HFF-Myc (cell line): ENCODE measurements at places on chromosomes 7 and 10.

DNA sequence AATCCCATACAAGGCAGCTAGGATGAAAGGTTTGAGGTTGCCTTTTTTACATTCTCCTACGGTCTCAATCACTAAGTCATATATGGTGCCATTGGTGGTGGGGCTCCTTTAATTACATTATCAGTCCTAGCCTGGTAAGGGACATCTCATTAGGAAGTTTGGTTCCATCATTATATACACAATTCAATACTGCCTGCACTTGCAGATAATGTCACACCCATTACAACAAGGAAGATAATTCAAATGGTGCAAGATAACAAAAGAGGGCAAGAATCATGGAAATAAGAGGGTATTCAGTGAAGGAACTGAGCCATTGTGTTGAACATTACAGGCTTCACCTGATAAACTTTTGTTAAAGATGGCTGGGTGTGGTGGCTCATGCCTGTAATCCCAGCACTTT is 1.7 kb upstream of the TMEM248 start:
- no peak for DNase-seq

DNA sequence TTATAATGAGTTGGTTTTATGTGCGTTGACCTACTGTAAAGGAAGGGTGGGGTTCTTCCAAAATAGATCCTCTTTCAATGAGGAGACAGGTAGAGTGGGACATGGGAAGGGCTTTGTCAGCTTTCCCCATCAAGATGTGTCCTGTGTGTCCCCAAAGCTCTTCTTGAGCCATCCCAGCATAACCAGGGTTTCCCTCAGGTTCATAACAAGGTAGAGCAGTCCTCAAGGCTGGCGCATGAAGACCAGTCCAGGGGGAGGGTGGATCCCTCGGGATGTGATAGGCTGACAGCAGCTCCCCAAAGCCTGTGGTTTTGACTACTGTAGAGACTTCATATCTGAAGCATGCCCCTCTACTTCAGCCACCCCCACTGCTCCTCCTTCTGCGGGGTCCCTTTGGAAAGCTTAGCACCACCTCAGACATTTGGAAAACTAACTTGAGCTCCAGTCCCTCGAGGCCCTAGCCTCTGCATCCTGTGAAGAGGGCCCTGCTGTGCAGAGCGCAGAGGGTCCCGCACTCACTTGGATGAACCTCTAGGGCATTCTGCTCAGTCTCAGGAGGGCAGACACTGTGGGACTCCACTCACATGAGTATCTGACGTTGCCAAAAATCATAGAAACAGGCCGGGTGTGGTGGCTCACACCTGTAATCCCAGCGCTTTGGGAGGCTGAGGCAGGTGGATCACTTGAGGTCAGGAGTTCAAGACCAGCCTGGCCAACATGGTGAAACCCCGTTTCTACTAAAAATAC is 1.1 kb upstream of the GIMAP8 start:
- no peak for DNase-seq

GRCh38 chr7:144019457-144019856 is 19.3 kb downstream of the OR6B1 start:
- no peak for DNase-seq

DNA sequence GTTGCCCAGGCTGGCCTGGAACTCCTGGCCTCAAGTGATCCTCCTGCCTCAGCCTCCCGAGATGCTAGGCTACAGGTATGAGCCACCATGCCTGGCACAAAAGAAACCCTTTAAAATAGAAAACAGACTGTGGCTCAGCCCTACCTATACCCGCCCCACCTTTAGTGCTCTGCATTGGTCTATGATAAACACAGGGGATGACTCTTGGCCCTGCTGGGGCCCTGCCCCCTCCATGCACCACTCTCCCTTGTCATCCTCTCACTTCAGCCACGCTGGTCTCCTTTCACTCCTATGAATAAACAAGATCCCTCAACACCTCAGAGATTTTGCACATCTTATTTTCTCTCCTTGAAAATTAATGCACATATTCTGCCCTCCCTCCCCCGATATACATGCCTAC is 251.4 kb upstream of the KLF14 start:
- no peak for DNase-seq

DNA sequence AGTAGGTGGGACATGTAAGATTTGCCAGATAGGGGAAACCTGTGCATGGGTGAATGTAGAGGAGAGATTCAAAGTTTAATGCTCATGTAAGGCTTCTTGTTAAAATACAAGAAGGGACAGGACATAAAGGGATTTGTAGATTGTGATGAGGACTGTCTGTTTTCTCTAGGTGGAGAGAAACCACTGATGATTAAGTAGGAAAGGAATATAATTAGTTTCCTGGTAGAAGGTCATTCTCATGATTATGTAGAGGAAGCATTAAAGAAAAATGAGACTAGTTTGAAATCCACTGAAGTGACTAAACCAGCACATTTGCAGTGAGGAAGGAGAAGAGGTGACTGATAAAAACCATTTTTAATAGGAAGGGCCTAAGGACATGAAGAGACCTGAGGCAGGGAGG is 19.6 kb upstream of the MACC1 start:
- no peak for DNase-seq

DNA sequence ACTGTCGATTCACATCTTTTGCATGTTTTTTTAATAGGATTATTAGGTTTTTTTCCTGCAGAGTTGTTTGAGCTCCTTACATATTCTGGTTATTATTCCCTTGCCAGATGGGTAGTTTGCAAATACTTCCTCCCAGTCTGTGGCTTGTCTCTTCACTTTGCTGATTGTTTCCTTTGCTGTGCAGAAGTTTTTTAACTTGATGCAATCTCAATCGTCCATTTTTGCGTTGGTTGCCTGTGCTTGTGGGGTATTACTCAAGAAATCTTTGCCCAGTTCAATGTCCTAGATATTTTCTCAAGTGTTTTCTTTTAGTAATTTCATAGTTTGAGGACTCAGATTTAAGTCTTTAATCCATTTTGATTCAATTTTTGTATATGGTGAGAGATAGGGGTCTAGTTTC is 95.4 kb downstream of the TBXAS1 start:
- DNase-seq = no peak

DNA sequence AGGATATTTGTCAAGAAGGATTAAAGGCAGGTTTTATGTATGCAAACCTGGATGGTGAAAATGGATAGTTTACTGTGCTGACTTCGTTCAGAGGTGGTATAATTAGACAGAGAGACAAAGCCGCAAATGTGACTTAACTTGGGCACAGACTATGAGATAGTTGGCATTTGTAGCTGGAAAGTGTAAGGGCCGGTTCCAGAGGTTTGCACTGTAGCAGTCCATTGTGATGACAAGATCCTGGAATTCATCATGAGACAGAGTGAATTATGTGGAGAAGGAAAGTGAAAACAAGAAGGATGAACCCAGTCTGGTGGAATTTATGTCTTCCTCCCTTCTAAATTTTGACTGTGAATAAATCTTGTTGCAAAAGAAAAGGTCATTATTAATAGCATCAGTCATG is 139.0 kb downstream of the CNTNAP2 start:
- DNase-seq = no peak

GRCh38 chr7:884191-885003 is 8.0 kb downstream of the GET4 start:
- no peak for DNase-seq

DNA sequence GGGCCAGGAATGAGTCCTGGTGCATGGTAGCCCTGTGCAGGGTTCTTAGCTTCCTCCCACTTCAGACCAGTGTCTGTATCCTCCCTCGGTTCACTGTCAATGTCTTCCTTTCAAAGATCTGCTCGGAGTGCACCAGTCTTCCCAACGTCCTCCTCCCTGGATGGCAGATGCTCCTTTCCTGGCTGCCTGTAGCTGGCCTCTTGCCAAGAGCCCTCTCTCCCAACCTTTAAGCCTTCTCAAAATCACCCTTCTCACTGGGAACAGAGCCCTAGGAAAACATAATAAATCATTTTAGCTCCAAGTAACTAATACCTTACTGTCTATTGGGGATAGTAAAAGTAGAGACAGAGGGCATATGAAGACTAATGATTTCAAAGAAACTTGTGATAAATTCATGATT is 490.6 kb downstream of the CCSER2 start:
- DNase-seq = no peak

DNA sequence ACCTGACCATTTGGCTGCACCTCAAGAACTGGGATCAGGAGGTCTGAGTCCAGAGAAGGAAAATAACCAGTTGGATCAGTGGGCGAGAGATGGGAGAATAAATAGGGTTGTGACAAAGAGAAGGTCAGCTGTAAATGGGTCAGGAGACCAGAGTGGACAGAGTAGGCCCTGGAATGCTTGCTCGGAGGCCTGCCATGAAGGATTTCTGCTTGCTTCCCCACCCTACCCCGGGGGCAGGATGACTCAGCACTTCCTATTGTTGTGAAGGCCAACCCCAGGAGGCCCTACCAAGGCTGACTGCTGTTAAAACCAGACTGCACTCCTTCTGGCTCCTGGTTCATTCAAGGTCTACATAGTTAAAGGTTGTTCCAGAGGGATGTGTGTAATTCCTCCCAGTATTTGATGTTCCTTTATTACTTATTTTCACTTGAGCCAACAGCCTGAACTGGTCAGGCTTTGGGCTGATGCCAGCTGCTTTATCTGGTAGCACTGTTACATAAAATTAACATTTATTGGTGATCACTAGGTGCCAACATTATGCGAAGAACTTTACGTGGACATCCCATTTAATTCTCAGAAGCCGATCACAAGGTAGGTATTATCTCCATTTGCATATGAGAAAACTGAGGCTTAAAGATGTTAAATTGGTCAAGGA is 27.3 kb upstream of the IFRD1 start:
- peak; percentile 79 for DNase-seq

- DNase-seq = no peak
Observed at GRCh38 chr10:46240684-46241565, 45.9 kb upstream of the ANTXRL start.

DNA sequence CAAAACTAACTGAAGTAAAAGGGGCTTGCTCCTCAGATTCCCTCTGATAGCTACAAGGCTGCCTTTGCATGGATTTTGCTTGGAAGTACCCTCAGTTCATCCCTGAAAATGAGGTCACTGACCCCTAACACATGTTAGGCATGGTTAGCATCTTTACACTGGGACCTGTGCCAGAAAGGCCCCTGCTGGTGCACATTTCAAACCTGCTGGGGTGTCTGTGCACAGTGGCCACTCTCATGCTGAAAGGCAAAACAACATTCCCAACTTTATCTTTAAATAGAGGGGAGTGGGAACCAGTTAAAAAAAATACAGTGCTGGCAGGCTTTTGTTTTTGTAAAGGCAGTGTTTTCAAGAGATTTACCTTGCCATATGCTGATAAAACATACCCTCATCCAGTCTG is 99.1 kb downstream of the ANK3 start:
- DNase-seq = no peak

- no peak for DNase-seq
Observed at GRCh38 chr10:17195083-17195482, 6.4 kb downstream of the TRDMT1 start.

DNA sequence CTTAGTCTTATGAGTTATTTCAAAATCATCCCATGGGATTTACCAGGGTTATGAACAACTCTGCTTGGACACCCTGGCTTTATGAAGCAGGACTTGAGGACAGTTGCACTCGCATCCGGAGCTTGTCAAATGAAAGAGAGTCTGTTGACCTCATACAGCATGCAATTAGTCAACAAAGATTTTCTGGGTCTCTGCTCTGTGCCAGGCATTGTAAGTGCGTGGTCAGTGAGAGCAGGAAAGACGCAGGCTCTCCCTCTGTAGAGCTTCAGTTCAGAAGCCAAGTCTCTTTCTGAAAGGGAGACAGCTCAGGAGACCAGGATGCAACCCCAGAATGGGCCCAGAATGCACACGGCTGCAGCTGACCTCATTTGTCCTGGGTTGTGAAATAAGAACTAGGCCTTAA is 45.5 kb upstream of the DMBT1 start:
- no peak for DNase-seq

GRCh38 chr7:112206991-112207592 is 597 bp downstream of the ZNF277 start:
- no peak for DNase-seq

GRCh38 chr7:7099584-7100014 is 82.7 kb upstream of the C1GALT1 start:
- DNase-seq = peak; percentile 75

GRCh38 chr10:4278186-4278585 is 493.2 kb upstream of the KLF6 start:
- no peak for DNase-seq

DNA sequence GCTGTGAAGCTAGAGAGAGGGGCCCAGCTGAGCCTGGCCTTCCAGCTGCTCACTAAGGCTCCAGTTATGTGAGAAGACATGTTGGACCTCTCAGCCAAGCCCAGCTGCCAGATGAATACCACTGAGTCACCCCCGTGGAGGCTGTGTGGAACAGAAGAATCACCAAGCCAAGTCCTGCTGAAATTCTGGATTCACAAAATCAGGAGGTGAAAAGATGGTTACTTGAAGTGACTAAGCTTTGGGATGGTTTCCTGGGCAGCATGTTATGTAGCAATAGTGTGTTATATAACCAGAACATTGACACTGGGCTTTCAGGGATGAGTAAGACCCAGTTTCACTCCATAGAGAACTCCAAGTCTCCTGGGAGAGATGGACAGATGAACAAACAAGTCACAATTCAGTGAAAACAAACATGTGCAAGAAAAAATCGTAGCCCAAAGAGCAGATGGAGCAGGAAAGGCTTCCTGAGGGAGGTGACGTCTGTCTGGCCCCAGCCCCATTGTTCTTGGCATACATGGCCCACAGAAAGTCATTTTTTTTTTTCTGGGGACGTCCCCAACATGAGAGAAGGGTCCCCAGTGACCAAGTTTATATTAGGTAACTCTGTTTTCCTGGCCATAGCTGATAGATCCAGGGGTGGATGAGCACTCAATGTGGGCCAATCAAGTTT is 64.1 kb upstream of the PDZD8 start:
- DNase-seq = no peak

GRCh38 chr7:6320791-6321190 is 48.4 kb upstream of the CYTH3 start:
- DNase-seq = no peak

GRCh38 chr7:157228864-157229422 is 90.2 kb downstream of the UBE3C start:
- DNase-seq = no peak

GRCh38 chr7:113207441-113207840 is 89.1 kb upstream of the SMIM30 start:
- DNase-seq = no peak

DNA sequence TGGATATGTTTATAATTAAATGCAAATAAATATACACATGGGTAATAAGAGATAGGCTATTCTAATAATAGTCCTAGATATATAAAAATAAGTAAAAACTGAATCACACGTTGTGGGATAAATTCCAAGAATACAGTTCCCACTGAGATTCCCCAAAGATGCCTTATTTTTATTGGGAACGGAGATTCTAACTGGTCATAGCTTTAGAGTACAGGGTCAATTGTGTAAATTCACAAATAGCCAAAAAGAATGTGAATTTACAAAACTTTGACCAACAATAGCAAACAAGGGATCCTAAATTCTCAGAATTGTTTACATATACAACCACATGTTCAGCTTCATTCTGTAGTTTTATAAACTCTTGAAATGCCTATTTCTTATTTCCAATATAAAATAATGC is 65.0 kb downstream of the VSTM4 start:
- DNase-seq = no peak
